ENCODE measurements at places on chromosomes 7 and 10.
A peak's percentile ranks its signal among the peaks of the same experiment; 100 is the strongest.

DNA sequence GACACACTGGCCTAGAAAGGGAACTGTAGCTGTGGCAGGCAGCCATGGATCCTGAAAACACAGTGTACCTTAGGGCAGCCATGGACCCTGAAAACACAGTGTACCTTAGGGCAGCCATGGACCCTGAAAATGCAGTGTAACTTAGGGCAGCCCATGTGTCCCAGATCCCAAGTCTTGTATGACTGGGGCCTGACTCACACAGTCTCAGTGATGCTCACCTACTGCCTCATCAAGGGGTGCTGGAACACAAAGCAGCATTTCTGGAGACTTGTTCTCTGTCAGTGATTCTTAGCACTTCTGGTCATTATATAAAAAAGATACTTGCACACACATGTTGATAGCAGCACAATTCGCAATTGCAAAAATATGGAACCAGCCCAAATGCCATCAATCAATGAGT lies 70.2 kb upstream of the LAMB4 start:
- no peak for DNase-seq

GRCh38 chr10:21993360-21994001 lies 10.0 kb downstream of the DNAJC1 start:
- no peak for DNase-seq

GRCh38 chr7:16479161-16479560 lies 13.6 kb upstream of the SOSTDC1 start:
- no peak for DNase-seq

GRCh38 chr7:134378562-134378961 lies 61.8 kb upstream of the SLC35B4 start:
- DNase-seq, result no peak

DNA sequence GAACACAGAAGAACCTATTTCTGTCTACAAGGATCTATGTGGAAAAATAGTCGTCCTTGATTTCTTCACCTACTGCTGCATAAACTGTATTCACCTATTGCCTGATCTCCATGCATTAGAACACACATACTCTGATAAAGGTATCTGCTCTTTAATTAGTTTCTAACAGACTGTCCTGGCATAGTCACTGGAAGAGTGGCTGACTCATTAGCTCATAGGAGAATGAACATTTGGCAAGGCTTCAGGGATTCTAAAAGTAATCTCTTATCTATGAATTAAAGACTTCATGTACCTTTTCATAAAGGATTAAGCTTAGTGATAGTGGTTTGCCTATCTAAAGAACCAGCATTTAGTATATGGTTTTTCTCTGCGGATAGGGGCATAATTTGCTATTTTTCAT lies 4.1 kb downstream of the NHLRC2 start:
- DNase-seq, result no peak

DNA sequence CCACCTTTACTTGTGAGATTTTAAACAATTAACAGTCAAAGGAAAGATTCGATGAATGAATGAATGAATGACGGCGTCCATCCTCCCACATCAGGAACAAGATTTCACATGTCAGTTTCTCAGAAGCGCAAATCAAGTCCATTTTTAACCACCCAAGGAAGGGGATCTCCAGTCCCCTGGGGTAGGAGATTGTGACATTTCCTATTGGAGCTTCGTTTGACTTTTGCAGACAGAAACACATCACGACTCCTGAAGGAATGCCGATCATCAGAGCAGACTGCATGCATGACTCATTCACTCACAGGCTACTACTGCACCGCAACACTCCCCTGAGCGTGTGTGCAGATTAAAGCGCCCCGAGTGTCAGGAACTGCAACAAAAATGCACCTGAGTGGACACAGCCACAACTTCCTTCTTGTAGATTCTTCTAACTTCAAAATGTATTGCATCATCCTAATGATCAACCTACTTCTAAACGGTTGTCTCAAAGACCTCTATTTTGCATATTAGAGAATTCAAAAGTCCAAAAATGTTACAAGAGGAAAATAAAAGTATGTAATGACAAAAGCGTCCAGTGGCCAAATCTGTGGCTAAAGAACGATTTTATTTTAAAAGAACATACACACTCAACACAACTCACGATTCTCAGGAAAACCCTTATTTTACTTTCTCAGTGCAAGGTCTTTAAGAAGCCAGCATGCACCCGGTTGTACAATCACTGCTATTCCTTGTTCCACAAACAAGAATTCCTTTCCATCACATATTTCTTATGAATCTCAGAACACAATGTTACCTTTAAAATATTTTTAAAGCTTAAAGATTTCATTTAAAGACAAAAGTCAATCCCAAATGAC lies 172.6 kb downstream of the FAM107B start:
- peak; percentile 65 for DNase-seq

- no peak for DNase-seq
These were observed 623.7 kb downstream of the TYW1 start for GRCh38 chr7:67620216-67620933.

DNA sequence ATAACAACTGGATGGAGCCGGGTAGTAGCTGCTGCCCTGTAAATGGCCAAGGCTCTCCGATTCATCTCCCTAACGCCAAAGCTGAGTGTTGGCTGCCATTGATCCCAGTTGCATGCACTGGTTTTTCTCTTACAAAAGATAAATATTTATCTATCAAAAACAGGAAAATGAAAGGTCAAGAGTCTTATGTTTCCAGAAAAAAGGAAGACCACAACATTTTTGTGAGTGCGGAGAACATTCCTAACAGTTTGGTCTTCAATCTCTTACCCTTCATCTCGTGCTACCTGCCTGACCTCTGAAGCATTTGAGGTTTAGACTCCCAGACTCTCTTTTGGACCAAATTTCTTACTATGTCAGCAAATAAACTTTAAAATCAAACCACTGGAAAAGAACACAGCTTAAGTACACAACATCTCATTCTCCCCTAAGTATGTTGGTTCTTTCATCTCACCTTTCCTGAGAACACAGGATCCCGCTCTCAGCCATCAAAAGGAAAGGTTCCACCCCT lies 61.6 kb downstream of the SORBS1 start:
- DNase-seq, result no peak

- no peak for DNase-seq
These were observed 209.8 kb upstream of the POM121L12 start for GRCh38 chr7:52825611-52826010.

- DNase-seq, result peak; percentile 83
These were observed 51.3 kb downstream of the PWWP2B start for GRCh38 chr10:132448248-132448731.

GRCh38 chr10:6048281-6049030 lies 13.7 kb downstream of the IL2RA start:
- DNase-seq, result peak; percentile 5

GRCh38 chr7:114155116-114156110 lies 236.6 kb upstream of the PPP1R3A start:
- DNase-seq, result no peak

DNA sequence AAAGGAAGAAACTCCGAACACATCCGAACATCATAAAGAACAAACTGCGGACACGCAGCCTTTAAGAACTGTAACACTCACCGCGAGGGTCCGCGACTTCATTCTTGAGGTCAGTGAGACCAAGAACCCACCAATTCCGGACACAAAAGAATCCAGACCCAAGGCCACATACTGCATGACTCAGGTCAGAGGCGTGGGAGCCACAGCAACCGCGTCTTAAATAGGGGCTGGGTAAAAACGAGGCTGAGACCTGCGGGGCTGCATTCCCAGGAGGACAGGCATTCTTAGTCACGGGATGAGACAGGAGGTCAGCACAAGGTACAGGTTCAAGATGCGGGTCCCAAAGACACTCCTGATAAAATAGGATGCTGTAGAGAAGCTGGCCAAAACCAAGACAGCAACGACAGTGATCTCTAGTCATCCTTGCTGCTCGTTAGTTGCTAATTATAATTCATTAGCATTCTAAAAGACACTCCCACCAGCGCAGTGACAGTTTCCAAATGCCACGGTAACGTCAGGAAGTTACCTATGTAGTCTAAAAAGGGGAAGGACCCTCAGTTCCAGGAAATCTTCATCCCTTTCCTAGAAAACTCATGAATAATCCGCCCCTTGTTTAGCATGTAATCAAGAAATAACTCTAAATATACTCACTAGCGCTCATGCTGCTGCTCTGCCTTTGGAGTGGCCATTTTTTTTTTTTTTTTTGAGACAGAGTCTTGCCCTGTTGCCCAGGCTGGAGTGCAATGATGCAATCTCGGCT lies 19.3 kb downstream of the AP5Z1 start:
- no peak for DNase-seq

- DNase-seq, result no peak
These were observed 954.7 kb upstream of the GHITM start for GRCh38 chr10:83184641-83185040.

DNA sequence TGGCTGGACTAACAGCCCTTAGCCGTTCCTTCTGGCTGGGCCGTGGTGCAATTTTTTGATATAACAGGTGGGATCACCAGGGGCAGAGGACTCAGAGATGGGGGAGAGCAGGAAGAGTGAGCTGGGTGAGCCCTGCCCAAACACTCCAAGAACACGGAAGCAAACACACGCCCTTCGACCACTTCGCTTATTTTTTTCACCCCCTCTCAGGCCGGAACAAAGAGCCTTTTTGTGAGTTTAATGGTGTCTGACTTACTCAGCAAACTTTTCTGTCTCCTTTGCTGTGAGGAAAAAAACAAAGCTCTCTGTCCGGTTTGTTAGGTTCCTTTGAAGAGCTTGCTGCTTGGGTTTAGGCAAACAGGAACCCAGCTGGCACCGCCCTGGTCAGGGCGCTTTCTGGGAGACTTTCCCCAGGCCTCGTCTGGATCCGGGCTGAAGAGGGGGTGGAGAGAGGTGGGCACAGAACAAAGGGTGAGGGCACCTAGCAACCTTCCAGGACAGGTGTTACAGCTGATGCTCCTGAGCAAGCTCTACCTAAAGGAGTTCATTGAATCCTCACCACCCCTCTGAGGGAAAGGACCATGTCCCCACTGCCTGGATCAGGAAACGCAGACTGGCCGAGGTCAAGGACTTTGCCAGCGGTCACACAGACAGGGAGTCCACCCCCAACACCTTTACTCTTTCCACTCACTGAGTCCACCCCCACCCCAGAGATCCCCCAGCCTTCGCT lies 23.3 kb downstream of the CALML3 start:
- DNase-seq, result no peak

GRCh38 chr10:75038335-75038734 lies 73.1 kb upstream of the SAMD8 start:
- no peak for DNase-seq

GRCh38 chr7:25894002-25894901 lies 257.7 kb upstream of the NFE2L3 start:
- DNase-seq, result peak; percentile 25

- DNase-seq, result no peak
These were observed 240.8 kb downstream of the ARHGAP12 start for GRCh38 chr10:31687663-31688482.

Measured in stimulated activated naive CD8-positive, alpha-beta T cell treated with anti-CD3 and anti-CD28 coated beads, Interleukin-15, Interleukin-2, amounts not matched to agents 100 U/mL and 50 U/mL, for 24 hours (primary cell).